Hair follicle dermal papilla cell (primary cell): ENCODE measurements at places on chromosomes 7 and 10. TPM values are rescaled to one million over a fixed set of nuclear protein-coding genes. Genes with fewer than 3 reads are reported as not detected.

The KCNH2 gene
- 0.16 TPM in 1 of 2 replicates, not detected in the other for total RNA-seq

The TLX1 gene
- not detected in 2 replicates for total RNA-seq

The JCAD gene
- total RNA-seq, result 33.9 and 40.7 TPM in 2 replicates

The GTPBP4 gene
- 28.5 and 31.6 TPM in 2 replicates for total RNA-seq

The CALY gene
- not detected in 2 replicates for total RNA-seq

The ACHE gene
- 0.49 TPM in 2 replicates for total RNA-seq

The NRBF2 gene
- total RNA-seq, result 27.3 and 28.7 TPM in 2 replicates

The FAS gene
- total RNA-seq, result 76.9 and 77.9 TPM in 2 replicates

The SPDYE6 gene
- total RNA-seq, result not detected in 2 replicates

The MYO1G gene
- total RNA-seq, result 0.12 and 0.16 TPM in 2 replicates

The AFAP1L2 gene
- 0.49 and 1.8 TPM in 2 replicates for total RNA-seq

The PTPN20 gene
- total RNA-seq, result 3.8 and 5.2 TPM in 2 replicates

The PNLIPRP1 gene
- total RNA-seq, result not detected in 2 replicates

The TMEM184A gene
- 0.36 and 0.49 TPM in 2 replicates for total RNA-seq

The TNPO3 gene
- total RNA-seq, result 66.7 and 86.5 TPM in 2 replicates

The UCN3 gene
- total RNA-seq, result not detected in 2 replicates
